ENCODE measurements at places on chromosomes 6 and 20. TPM values are rescaled to one million over a fixed set of nuclear protein-coding genes. Genes with fewer than 3 reads are reported as not detected.

The CDC25B gene
- total RNA-seq: 33.9 TPM

The SAMD5 gene
- total RNA-seq: 12.6 TPM

GRCh38 chr6:25401711-25402110 is 122.5 kb downstream of the CARMIL1 start:
- no peak overlapping the region for H3K4me3 ChIP-seq
- peaks cover 8% of the 10 kb centered on the region for H3K4me1 ChIP-seq
- DNase-seq: no peak
- H3K36me3 ChIP-seq: no peaks in the 10 kb centered on the region

The IL17A gene
- total RNA-seq: not detected

DNA sequence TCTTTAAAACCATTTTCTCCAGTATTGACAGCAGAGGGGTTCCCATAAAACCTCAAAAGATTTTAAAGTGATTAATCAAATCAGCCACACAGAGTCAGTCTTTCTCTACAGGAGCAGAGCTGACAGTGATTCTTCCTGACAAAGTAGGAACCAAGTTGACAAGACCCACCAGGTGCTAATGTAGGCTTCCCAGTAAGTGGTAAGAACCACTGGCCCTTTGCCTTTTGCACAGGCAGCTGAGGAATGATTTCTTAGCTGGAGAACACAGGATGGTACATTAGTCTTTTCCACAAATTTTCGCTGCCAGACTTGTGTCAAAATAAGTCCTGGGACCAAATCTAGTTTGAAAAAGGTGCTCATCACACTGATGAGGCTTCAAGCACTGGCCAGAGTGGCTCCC is 95.8 kb downstream of the ARMC2 start:
- no peak for DNase-seq
- H3K4me3 ChIP-seq: no peak overlapping the region
- H3K36me3 ChIP-seq: peaks cover 3% of the 10 kb centered on the region
- H3K27me3 ChIP-seq: no peaks in the 10 kb centered on the region
- H3K27ac ChIP-seq: peak overlapping the region; percentile 68

- DNase-seq: no peak
- H3K27ac ChIP-seq: no peak overlapping the region
- H3K27me3 ChIP-seq: peaks cover 7% of the 10 kb centered on the region
- no peak overlapping the region for H3K4me3 ChIP-seq
- no peaks in the 10 kb centered on the region for H3K36me3 ChIP-seq
Measured at GRCh38 chr6:84685983-84686584, 78.3 kb downstream of the TBX18 start.

DNA sequence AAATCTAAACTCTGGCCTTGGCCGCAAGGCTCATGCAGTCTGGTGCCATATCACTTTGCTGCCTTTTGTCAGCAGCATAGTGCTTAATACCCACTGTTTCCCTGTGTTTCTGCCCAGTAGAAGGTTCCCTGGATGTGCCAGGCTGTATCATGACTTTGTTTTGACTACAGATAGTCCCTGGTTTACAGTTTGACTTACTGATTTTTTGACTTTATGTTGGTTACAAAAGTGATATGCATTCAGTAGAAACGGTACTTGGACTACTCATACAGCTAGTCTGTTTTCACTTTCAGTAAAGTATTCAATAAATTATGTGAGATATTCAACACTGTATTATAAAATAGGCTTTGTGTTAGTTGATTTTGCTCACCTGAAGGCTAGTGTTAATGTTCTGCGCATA is 19.0 kb downstream of the RALY start:
- H3K27ac ChIP-seq: no peak overlapping the region
- H3K27me3 ChIP-seq: no peaks in the 10 kb centered on the region
- peaks cover 5% of the 10 kb centered on the region for H3K36me3 ChIP-seq
- peaks cover 31% of the 10 kb centered on the region for H3K4me1 ChIP-seq
- no peak overlapping the region for H3K4me3 ChIP-seq

DNA sequence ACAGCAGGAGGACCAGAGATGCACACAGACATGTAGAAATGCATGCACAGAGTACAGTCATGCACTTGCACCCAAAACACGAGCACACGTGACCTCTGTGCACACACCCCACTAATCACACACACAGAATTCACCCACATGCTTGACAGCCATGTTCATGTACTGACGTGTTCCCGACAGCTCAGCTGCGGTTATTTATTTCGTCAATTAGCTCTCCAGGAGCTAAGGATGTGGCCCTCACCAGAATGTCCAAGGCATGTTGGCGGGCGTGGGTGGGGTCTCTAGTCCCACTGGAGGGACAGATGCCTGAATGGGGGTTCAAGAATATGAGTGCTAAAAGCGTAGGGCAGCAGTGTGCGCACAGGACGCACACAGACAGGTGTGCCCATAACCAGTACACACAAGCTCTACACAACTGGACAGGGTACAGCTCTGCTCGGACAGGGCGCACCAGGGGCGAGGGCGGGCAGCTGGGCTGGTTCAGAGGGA is 571 bp upstream of the PRPF6 start:
- peaks cover 12% of the 10 kb centered on the region for H3K36me3 ChIP-seq
- peak overlapping the region; percentile 98 for H3K27ac ChIP-seq
- peak overlapping the region; percentile 95 for H3K4me3 ChIP-seq
- peaks cover 35% of the 10 kb centered on the region for H3K4me1 ChIP-seq
